ENCODE measurements at places on chromosomes 7 and 10.

GRCh38 chr7:132390705-132391104, 185.6 kb downstream of the PLXNA4 start:
- DNase-seq, result no peak

DNA sequence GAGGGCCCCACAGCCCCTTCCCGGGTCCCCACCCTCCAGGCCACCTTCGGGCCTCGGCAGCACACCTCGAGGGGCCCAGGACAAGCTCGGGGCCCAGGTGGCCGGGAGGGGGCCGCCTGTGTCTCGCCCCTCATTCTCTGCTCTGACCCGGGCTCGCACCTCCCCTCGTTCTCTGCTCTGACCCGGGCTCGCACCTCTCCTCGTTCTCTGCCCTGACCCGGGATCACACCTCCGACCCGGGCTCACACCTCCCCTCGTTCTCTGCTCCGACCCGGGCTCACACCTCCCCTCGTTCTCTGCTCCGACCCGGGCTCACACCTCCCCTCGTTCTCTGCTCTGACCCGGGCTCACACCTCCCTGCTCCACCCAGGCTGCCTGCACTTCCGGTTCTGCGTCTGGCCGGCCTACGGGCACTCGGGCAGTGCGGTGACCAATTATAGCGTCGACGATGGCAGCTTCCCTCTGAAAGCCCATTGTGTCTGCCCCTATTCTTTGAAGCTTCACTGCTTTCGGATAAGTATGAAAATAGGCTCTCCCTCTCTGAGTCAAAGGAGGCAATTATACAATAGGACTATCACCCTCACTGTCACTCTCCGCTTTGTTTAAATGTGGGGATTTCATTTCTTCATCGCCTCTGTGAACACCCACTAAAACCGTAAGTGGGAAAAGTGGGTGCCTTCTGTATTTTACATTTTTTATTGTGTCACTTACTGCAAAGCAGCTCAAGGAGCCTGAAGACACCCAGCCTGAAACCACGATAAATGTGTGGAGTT, 457.4 kb downstream of the DNAJB6 start:
- DNase-seq, result no peak

DNA sequence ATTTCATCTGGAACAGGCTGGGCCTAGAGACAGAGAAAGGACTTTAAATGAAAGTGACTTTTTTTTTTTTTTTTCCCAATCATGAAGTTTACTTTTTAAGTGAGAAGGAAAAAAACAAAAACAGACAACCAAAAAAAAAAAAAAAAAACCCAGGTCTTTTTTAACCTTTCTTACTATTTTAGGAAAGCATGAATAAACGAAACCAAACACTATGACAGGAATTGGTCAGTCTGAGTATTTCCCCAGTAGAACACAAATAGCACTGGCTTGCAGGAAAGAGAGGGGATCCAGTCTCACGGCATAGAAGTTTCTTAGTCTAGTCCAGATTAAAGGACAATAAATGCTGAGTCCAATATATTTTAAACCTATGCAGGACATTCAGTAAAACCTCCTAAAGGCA, 180.5 kb upstream of the CCDC6 start:
- DNase-seq, result no peak

DNA sequence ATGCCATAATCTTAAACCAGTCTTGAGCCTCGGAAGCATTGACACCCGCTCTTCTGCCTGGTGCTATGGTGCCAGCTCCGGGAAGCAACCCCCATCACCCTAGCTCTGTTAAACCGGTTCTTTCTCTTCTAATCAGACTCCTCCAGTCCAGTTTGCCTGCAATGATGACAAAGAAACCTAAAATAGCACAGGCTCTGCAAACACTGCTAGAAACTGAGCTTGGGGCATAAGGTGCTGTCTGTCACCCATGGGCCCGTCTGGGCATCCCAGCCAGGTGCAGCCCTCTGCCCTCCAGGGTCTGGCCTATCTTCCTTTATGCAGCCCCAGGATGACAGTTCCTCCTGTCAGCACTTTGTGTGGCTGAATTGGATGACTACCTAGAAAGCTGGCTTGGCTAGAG, 14.2 kb upstream of the CAMK2G start:
- DNase-seq, result no peak

DNA sequence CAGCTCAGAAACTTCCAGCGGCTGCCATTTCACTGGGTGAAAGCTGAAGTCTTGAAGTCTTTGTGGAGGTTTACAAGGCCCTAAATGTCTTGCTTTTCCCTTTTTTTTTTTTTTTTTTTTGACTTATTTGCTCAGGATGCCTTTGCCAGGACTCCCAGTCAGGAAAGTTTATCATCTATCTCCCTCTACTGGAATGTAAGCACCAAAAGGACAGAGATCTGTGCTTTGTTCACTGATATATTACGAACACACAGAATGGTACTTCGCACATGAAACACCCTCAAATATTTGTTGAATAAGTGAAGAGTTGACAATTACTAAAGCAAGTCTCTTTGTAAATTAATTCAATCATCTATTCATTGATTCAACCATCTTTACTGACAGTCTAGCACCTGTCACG, 23.2 kb downstream of the ABCB4 start:
- no peak for DNase-seq

DNA sequence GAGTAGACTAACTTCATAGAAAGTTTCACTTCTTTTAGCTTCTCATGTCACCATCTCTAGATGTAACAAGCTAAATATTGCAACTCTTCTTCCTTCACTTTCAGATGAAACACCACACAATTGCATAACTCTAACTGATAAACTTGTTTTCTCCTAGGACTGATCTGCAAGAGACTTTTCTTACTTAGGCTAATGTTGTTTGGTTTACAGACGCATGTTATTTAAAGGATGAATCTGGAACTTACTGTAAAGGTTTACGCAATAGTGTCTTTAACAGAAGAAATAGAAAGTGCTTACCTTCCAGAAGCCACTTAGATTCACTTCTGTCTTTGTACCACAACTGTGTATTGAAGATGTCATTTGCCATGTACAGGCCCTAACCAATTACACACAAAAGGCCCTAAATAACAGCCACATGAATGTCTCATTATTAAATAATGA, 22.1 kb upstream of the ZC3HAV1 start:
- no peak for DNase-seq

GRCh38 chr7:80659120-80660055, 20.9 kb downstream of the CD36 start:
- peak; percentile 12 for DNase-seq

DNA sequence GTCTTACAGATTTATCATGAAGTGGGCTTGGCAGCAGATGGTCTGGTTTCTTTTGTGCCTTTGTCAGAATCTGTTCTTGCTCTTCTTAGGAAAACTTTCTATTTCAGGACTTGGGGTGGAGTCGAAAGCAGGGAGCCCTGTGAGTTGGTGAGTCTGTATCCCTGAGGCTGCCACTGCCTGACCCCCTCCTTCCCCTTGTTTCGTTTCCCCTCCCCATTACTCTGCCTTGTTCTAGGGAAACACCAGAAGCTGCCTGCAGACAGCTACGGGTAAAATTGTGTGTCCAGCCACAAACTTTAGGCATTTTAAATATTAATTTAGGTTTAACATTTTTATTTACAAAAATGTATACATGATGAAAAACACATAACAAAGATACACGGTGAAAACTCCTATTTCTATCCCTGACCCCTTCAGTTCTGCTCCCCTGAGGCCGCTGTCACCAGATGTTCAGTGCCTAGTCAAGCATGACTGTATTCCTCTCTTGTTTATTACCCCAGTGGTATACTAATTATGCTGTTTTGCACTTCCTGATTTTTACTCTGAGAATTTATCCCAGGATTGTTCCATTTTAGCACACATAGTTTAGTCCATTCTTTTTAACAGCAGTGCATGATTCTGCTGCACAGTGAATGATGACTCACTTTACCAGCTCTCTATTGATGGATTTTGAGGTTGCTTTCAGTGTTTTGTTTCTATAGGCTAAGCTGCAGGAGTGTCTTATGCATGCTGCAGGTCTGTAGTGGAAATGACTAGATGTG, 9.1 kb downstream of the TSPAN14 start:
- DNase-seq, result no peak

GRCh38 chr7:124390301-124390700, 357.4 kb upstream of the TMEM229A start:
- DNase-seq, result no peak

Measured in HEK293T (cell line).